ENCODE measurements at places on chromosomes 3 and 15.

DNA sequence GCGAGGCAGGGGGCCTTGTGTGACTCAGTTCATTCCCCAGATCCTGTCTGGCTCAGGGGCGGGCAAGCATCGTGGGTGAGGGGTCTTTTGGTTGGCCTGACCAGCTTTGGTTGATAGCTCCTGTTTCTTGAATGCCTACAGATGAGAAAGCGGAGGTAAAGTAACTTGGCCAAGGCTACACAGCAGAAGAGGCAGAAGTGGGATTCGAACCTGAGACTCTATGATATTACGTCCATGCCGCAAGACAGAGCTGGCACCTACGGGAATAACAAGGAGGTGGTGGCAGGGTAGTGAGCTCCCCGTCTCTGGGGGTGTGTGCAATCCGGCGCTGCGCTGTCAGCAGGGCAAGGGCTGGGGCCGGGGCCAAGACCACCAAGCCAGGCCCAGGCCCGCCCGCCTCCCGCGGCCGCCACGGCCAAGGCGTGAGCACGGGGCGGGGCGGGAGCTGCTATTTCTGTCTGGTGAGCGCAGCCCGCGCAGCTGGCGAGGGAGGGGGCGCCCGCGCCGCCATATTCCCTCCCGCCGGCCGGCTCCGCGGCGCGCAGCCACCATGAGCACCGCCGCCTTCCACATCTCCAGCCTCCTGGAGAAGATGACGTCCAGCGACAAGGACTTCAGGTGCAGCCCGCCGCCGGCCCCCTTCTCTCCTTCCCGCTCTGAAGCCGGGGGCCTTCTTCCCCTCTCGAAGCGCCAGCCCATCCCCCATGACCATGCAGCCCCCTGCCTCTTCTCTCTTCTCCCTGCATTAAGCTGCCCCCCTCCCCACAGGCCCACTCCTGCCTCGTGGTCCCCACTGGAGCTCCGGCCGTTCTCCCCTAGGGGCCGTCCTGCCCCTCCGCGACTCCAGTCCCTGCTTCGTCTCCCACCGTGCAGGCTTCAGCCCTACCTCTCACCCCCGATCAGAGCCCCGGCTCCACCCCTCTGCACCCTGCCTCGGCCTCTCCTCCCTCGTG is at the start of gene CAND2:
Gene CAND2 (plus strand): TSS at position 510 of the 953 bp plus-strand sequence. CDS start 41 bp downstream, at position 551.
- DNase-seq: peak; percentile 13

- no peak for DNase-seq
Observed at GRCh38 chr3:52915294-52915693, 17.9 kb upstream of the STIMATE start.

DNA sequence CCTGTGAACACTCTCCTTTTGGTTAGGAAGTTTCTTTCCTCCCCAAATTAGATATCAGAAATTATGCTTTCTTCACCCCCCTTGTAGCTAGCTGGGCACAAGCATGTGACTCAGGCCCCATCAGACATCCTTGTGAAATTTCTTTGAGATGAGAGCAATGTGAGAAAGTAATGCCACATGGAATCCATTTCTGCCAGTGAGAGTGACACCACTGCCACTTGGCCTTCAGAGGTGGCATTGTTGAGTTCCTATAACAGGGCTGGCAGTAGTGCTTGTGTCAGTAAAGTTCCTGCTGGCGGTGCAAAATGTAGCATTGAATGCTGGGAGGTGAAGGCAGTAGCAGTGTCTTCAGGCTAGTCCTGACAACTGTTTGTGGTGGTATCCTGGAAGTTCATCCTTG is 80.7 kb upstream of the ZNF280D start:
- DNase-seq: no peak

- no peak for DNase-seq
Observed at GRCh38 chr15:85614059-85614458, 180.7 kb downstream of the KLHL25 start.

- DNase-seq: no peak
Observed at GRCh38 chr15:88223084-88223483, 33.5 kb downstream of the NTRK3 start.

DNA sequence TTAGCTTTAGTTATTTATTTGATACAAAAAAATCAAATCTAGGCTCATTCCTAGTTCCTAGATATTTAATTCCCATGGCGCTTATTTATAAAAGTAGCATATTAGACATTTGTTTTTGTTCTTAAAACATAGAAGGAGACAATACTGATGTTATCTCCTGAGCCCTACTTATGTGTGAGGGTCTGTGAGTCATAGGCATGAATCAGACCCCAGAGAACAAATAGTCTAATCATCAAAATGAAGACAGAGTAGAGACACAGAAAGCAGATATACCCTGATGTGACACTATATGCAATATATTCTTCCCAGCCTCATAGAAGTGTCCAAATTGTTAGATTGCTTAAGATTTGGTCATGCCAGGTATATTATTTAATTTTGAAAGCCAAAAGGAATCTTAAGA is 44.9 kb downstream of the PEX5L start:
- no peak for DNase-seq

DNA sequence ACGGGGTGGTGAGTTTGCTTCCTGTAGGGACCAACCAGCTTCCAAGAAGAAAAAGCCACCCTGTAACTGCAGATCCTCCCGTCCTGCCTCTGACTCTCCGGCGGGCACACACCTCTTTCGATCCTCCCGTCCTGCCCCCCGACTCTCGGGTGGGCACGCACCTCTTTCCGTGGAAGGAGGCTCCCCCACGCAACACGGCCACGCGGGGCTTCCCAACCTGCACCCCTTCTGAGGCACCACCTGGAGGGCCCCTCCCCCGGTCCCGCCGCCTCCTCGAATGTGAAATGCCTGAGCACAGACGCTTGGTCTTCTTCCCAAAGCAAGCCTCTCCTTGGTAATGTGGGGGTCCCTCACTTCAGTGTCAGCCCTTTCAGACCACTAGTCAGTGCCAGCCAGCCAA is 7.3 kb downstream of the ADAMTS17 start:
- DNase-seq: no peak

GRCh38 chr3:125050488-125051090 is 5.2 kb downstream of the HEG1 start:
- DNase-seq: no peak

GRCh38 chr3:101311676-101312075 is 8.7 kb downstream of the IMPG2 start:
- no peak for DNase-seq

DNA sequence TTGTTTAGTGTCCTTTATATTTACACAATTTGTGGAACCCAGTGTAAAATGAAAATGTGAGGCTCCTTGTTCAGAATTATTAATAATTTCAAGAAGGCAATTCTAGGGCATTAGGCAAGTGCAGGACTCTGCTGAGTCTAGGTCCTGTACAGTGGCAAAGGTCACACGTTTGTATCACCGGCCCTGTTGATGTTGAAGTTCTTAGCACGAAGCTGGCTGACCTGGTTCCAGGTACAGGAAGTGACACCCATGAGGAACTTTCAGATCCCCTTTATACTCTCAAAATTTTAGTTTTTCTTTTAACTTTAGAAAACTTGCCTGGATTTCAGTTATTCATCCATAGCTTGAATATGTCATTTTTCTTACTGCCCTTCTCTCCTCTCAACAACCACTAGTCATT is 349.4 kb downstream of the CNTN6 start:
- no peak for DNase-seq

GRCh38 chr3:41627477-41628087 is 334.3 kb downstream of the ULK4 start:
- DNase-seq: no peak

- DNase-seq: no peak
Observed at GRCh38 chr15:63146684-63147083, 10.6 kb downstream of the RPS27L start.

- no peak for DNase-seq
Observed at GRCh38 chr3:83048556-83048955, 1287.1 kb upstream of the GBE1 start.

DNA sequence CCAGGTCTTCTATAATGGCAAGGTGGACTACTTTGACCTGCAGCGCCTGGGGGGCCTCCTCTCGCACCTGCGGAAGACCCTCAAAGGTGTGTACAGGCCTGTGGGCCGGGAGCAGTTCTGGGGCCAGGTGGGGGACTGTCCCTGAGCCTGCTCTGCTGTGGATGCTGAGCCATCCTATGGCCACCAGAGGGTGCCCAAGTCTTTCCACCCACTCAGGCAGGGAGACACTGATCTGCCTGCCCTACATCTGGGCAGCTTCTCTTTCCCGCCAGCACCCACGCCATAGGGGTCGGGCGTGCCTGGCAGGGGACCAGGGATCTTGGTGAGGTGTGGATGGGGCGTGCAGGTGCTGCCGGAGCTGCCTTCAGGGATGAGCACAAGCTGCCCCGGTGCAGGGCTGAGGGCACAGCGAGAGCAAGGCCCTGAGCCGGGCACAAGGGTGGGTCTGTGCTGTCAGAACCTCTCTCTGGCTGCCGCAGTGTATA is 14.1 kb downstream of the RNF123 start:
- DNase-seq: peak; percentile 52

DNA sequence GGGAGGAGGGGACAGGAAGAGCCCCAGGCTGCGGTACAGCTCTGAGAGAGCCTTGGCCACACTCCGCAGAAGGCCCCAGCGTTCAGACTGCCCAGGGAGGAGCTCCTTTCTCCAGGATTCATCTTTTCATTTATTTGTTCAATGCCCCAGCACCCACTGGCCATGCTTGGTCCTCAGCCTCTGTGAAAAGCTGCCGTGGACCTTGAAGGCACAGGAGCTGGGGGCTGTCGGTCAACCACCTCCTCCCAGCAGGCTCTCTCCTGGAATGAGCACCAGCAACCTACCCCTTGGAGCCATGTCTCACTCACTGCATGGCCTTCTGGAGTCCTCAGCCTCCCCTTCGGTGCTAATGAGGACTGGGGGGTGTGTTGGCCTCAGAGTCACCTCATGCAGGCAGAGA is 21.6 kb upstream of the PRR23E start:
- no peak for DNase-seq

GRCh38 chr3:193240436-193240849 is 579 bp upstream of the PLAAT1 start:
- no peak for DNase-seq

DNA sequence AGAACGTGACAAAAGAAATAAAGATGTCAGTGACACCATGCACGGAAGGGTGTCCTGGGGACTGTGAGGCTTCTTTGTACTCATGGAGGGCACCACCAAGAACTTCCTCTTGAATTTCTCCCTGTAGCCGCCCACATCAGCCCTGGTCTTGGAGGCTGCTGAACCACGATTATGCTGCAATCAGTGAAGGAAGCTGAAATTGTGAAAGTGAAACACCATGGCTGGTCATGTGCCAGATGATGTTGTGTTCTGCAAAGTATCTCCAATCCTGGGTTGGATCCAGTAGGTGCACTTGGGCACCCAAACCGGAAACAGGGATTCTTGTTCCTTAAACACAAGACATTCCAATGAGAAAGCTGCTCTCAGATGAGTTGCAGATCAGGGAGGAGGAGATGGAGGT is 104.4 kb upstream of the GOLGA6L6 start:
- no peak for DNase-seq
